ENCODE measurements at places on chromosomes 5 and 9.

GRCh38 chr5:24268482-24269056 lies 376.2 kb downstream of the CDH10 start:
- DNase-seq = no peak

- DNase-seq = no peak
Measured at GRCh38 chr9:126147936-126148870, 178.4 kb upstream of the MVB12B start.

GRCh38 chr5:110105692-110106091 lies 416.0 kb downstream of the MAN2A1 start:
- no peak for DNase-seq

DNA sequence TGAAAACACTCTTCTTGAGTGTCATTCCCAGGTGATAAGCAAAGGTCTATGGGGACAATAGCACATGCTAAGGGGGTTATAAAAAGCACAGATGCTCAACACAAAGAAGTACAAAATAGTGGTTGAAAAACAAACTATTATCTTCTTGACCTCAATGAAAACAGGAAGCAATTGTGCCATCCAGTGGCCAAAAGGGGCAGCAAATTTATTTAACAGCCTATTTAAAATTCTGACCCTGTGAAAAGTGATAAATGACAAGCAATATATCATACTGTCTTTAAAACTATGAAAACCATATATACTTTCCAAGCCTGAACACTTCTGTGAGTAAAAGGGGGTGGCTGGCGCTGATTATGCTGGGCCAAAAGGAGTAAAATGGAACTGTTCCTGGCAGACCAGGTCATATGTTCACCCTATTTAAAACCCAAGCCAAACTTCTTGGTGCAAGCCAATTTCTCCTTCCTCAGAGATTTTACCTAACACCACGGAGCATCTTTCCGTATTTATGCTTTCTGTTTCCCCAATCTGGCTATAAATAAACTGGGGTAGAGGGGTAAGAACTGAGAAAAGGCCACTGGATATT lies 29.7 kb downstream of the TEX10 start:
- peak; percentile 42 for DNase-seq

DNA sequence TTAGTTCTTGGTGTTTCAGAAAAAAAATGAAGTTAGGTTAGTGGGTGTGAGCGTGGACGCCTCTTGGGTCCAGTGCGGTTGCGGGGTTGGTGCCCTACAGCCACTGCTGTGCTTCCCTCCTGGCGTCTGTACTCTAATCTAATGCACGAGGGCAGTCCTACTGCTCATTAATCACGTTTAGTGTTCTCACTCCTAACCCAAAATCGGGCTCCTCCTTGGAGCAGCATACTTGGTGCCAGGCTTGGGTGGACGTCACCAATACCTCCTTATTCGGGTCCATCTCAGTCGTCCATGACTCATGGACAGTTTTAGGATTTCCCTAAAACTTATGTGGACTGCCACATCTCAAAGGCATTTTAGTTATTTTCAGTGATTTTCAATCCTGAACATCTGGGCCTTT lies 41.6 kb downstream of the TRIO start:
- DNase-seq = no peak

DNA sequence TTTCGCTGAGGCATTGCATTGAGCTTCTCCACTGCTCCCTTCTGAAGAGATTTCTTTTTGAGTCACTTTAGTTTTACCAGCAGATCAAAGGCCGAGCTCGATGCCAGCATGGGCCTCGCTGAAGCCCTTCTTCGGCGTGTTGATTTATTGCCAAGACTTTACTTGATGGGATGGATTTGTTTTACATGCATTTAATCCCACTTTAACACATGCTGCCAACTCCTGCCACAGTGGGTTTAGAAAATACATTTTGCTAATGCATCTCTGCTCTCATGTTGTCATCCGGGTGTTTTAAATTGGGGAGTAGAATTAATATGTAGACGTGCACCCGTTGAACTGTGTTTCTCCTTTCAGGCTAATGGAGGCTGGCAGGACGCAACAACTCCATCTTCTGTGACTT lies 218.3 kb downstream of the PBX3 start:
- DNase-seq = no peak

DNA sequence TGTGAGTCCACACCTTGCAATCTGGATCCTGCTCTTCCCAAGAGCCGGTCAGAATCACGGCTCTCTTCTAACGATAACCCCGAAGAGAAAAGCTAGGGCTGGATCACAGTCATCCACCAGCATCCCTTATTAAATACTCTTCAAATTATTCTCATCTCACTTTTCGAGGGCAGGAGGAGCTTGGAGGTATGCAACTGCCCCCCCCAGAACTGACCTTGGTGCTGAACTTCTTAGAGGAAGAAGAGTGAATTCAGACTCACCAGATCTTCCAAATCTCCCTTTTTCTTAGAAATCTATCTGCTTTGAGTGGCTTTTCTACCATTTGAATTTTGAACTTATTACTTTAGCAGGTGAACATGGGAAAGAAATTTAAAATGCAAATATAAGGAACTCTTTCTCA lies 75.7 kb downstream of the MED10 start:
- no peak for DNase-seq

GRCh38 chr5:170423692-170424091 lies 34.5 kb upstream of the KCNMB1 start:
- no peak for DNase-seq

GRCh38 chr5:135565725-135566421 lies 12.9 kb downstream of the CXCL14 start:
- peak; percentile 51 for DNase-seq

GRCh38 chr5:121596882-121597281 lies 254.8 kb upstream of the FTMT start:
- DNase-seq = no peak

- DNase-seq = no peak
Measured at GRCh38 chr9:89165341-89165740, 13.3 kb downstream of the SHC3 start.

- DNase-seq = no peak
Measured at GRCh38 chr5:139004374-139005307, 129.5 kb upstream of the LRRTM2 start.

- no peak for DNase-seq
Measured at GRCh38 chr9:137076636-137077009, 694 bp upstream of the UAP1L1 start.

GRCh38 chr5:96459313-96460121 lies 26.5 kb upstream of the PCSK1 start:
- DNase-seq = no peak

DNA sequence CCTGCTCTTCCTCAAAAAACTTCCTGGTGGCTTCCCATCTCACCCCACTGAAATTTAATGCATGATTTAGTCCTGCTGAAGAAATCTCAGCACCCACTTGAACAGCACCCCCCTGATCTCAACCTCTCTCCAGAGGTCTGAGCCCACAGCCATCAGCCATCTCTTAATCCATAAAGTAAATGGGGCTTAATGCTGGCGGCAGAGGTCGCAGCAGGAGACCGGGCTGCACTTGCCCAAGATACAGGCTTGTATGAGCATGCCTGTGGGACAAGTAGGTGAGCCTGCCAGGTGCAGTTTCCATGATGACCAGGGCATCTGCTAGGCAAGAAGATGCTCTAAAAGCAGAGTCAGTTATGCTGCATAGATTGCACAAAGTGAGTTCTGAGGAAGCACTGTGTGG lies 52.4 kb upstream of the CTXN3 start:
- no peak for DNase-seq

DNA sequence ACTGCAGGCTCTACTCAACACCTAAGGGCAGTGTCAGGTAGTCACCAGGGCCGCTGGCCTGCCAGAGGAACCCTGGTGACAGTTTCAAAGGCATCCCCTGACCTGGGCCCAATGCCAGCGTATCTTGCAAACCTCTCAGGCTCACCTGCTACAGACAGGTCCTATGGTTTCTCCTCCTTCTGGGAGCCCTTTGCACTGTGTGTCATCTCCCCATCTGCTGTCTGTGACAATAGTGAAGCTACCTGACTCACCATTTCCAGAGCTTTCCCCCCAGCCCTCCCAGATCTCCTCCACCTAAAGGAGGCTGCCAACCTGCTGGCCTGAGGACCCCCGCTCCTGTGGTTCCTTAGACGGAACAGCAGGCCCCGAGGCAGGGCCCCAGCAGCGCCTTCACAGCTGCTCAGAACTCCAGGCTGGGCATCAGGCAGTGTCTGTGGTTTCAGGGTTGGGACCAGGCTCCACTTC lies 203.1 kb downstream of the FSTL4 start:
- no peak for DNase-seq

GRCh38 chr9:68437785-68438184 lies 81.4 kb downstream of the PGM5 start:
- DNase-seq = no peak

GRCh38 chr5:33854733-33855151 lies 37.0 kb downstream of the ADAMTS12 start:
- no peak for DNase-seq

- no peak for DNase-seq
Measured at GRCh38 chr5:4640795-4641194, 499.3 kb upstream of the ADAMTS16 start.

- DNase-seq = peak; percentile 83
Measured at GRCh38 chr5:151181818-151182523, 24.4 kb upstream of the ANXA6 start.

- no peak for DNase-seq
Measured at GRCh38 chr5:76029739-76030138, 53.4 kb upstream of the SV2C start.

DNA sequence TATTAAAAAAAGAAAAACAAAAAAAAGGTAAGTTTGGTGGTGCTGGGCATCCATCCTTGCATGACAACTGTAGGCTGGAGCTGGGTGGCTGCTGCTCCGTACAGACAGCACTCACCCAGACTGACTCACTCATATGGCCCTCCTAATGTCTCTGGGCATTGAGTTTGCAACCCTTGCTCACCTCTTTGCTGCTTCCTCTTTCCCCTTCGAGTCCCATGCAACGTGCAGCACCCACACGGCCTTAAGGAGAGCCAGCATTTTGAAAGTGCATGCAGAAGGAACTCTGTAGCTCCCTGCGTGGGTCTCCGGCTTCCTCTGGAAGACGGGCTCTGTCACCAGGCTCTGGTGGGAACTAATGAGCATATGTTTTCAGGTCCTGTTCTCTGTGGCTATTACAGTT lies 60.5 kb upstream of the ENTREP1 start:
- DNase-seq = no peak
